A549 treated with dexamethasone at 1 μM for 4 hours (cell line): ENCODE measurements at places on chromosomes 11 and 22. TPM values are rescaled to one million over a fixed set of nuclear protein-coding genes. Genes with fewer than 3 reads are reported as not detected.

The CLP1 gene
- 25.8 to 27.6 TPM (median 26.6 TPM) in 5 replicates for total RNA-seq

The UBQLN3 gene
- total RNA-seq: not detected in 5 replicates

The TBX10 gene
- total RNA-seq: not detected in 5 replicates

The BARX2 gene
- total RNA-seq: not detected in 5 replicates

The CECR2 gene
- total RNA-seq: 0.06 to 0.13 TPM (median 0.09 TPM) in 5 replicates

The PIWIL4 gene
- total RNA-seq: 0.12 to 0.31 TPM (median 0.14 TPM) in 5 replicates

The VSIG10L2 gene
- total RNA-seq: not detected in 5 replicates

The TRPC6 gene
- 0.49 to 0.77 TPM (median 0.52 TPM) in 5 replicates for total RNA-seq

The LIF gene
- total RNA-seq: 16.4 to 35.8 TPM (median 33.5 TPM) in 5 replicates

The SLC22A6 gene
- total RNA-seq: not detected in 5 replicates

The RFPL3 gene
- total RNA-seq: not detected in 5 replicates

The NUP160 gene
- total RNA-seq: 27.0 to 35.5 TPM (median 33.0 TPM) in 5 replicates

The OR51B5 gene
- 0.06 TPM in 1 of 5 replicates, not detected in the others for total RNA-seq

The TMEM184B gene
- total RNA-seq: 39.6 to 65.7 TPM (median 63.2 TPM) in 5 replicates

The MICALL1 gene
- total RNA-seq: 17.5 to 23.4 TPM (median 20.7 TPM) in 5 replicates
